H1 (cell line): ENCODE measurements at places on chromosomes 6 and 20. TPM values are rescaled to one million over a fixed set of nuclear protein-coding genes. Genes with fewer than 3 reads are reported as not detected.

The FOXF2 gene
- not detected in 2 replicates for total RNA-seq

The DNAH8 gene
- not detected in 2 replicates for total RNA-seq

The KCNB1 gene
- 0.58 and 0.59 TPM in 2 replicates for total RNA-seq

The MAP7 gene
- 66.9 and 67.0 TPM in 2 replicates for total RNA-seq

The MTG2 gene
- 22.8 and 24.1 TPM in 2 replicates for total RNA-seq

GRCh38 chr6:14946753-14947152 is 299.1 kb upstream of the JARID2 start:
- no peak for DNase-seq
- H3K27ac ChIP-seq: no peak overlapping the region
- no peak overlapping the region for H3K4me3 ChIP-seq
- no peaks in the 10 kb centered on the region for H3K27me3 ChIP-seq
- no peaks in the 10 kb centered on the region for H3K36me3 ChIP-seq

- no peaks in the 10 kb centered on the region for H3K27me3 ChIP-seq
- no peaks in the 10 kb centered on the region for H3K36me3 ChIP-seq
- no peak overlapping the region for H3K27ac ChIP-seq
- H3K4me1 ChIP-seq: no peaks in the 10 kb centered on the region
- H3K4me3 ChIP-seq: no peak overlapping the region
Observed at GRCh38 chr6:170268216-170269129, 22.4 kb downstream of the DLL1 start.

- H3K27ac ChIP-seq: no peak overlapping the region
- H3K36me3 ChIP-seq: no peaks in the 10 kb centered on the region
- peaks cover 19% of the 10 kb centered on the region for H3K4me1 ChIP-seq
- H3K4me3 ChIP-seq: no peak overlapping the region
Observed at GRCh38 chr20:1811621-1812498, 83.3 kb upstream of the SIRPA start.

- no peak for DNase-seq
- H3K4me1 ChIP-seq: no peaks in the 10 kb centered on the region
- H3K4me3 ChIP-seq: no peak overlapping the region
- H3K27ac ChIP-seq: no peak overlapping the region
- no peaks in the 10 kb centered on the region; the same call in 1 of the 2 replicates for H3K36me3 ChIP-seq
Observed at GRCh38 chr6:66623050-66623449, 916.0 kb upstream of the EYS start.

GRCh38 chr6:158222066-158222465 is 53.9 kb downstream of the GTF2H5 start:
- no peak overlapping the region for H3K27ac ChIP-seq
- no peaks in the 10 kb centered on the region for H3K27me3 ChIP-seq
- H3K4me3 ChIP-seq: no peak overlapping the region
- H3K4me1 ChIP-seq: no peaks in the 10 kb centered on the region
- no peaks in the 10 kb centered on the region for H3K36me3 ChIP-seq

DNA sequence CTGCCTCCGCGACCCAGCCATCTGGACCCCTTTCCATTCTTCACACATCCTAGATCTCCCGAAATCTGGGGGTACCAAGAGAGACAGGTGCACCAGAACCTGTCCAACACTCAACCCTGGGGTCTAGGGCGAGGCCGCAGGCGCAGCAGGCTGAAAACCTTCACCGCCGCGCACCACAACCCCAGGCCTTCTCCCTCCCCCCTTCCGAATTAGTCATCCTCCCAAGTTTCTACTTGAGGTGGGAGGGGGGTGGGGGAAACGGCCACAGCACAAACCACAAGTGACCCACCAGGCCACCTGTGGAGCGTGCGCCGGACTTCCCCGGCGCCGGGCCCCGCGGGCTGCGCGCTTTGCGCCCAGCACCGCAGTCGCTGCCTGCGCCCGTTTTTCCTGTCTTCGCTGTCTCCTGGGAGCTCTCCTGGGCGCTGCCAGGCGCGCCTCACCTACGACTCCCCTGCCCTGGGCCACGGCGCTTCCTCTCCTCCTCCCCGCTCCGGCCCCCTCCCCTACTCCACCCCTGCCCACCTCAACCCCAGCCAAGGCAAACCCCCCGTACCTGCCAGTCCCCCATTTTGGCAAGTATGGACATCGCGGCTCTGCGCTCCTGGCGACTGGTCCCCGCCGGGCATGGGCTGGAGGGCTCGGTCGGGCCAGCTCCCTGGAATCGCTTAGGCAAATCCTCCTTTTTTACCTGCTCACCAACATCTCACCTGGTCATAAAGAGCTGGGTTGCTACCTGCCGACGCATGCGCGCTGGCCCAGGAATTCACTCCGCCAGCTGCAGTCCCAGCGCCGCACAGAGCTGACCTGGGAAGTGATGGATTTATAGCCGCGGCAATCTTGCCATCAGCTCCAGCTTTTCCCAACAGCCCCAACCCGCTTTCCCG is 4.2 kb upstream of the TFAP2A start:
- H3K4me3 ChIP-seq: peak overlapping the region; percentile 42
- H3K4me1 ChIP-seq: peaks cover 54% of the 10 kb centered on the region
- no peak overlapping the region for H3K27ac ChIP-seq
- peaks cover 100% of the 10 kb centered on the region for H3K27me3 ChIP-seq

DNA sequence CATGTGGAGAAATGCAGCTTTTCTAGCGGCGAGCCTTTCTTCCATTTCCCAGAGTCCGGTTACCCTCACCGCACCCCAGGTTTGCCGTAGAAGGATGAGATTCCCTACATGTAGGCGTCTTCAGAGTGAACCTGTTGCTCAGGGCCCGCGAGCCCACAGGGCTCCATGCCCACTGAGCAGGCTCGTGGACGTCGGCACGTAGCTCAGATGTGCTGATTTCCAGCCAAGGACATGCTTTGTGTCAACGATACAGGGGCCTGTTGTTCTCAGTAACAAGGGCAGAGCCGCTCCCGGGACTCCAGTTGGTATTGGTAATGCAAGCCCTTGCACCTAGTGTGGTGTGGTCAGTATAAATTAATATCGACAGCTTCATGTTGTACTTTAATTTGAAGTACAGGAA is 159.6 kb downstream of the MTHFD1L start:
- no peak overlapping the region for H3K27ac ChIP-seq
- H3K27me3 ChIP-seq: no peaks in the 10 kb centered on the region
- H3K36me3 ChIP-seq: peaks cover 6% of the 10 kb centered on the region; the same call in 1 of the 2 replicates
- no peak overlapping the region for H3K4me3 ChIP-seq
- no peak for DNase-seq
- H3K4me1 ChIP-seq: no peaks in the 10 kb centered on the region

GRCh38 chr20:18728165-18728869 is 85.3 kb upstream of the SCP2D1 start:
- H3K27ac ChIP-seq: no peak overlapping the region
- H3K27me3 ChIP-seq: no peaks in the 10 kb centered on the region
- H3K4me3 ChIP-seq: no peak overlapping the region
- no peaks in the 10 kb centered on the region for H3K36me3 ChIP-seq
- DNase-seq: no peak

DNA sequence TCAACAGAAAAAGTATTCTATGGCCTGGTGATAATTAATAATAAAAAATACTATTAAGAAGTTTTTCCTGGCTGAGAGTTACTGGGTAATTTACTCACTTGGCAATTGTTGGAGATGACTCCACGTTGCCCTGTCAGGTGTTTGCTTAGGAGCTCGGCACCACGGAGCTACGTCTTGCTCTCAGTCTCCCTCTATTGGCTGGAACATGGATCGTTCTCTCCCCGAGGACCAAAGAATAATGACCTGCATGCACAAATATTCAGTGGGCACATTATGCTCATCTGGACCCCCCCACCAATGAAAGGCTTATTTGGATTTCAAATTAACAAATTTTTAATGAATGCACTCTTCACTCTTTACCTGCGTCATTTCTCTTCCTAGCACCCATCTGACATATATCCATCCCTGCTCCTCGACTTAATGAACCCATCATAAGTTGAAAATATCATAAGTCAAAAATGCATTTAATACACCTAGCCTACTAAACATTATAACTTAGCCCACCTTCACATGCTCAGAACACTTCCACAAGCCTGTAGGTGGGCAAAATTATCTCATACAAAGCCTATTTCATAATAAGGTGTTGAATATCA is 71.0 kb upstream of the CD83 start:
- no peak overlapping the region for H3K4me3 ChIP-seq
- H3K4me1 ChIP-seq: no peaks in the 10 kb centered on the region
- no peak overlapping the region for H3K27ac ChIP-seq
- H3K36me3 ChIP-seq: no peaks in the 10 kb centered on the region
- peak; percentile 23 for DNase-seq
- no peaks in the 10 kb centered on the region for H3K27me3 ChIP-seq

DNA sequence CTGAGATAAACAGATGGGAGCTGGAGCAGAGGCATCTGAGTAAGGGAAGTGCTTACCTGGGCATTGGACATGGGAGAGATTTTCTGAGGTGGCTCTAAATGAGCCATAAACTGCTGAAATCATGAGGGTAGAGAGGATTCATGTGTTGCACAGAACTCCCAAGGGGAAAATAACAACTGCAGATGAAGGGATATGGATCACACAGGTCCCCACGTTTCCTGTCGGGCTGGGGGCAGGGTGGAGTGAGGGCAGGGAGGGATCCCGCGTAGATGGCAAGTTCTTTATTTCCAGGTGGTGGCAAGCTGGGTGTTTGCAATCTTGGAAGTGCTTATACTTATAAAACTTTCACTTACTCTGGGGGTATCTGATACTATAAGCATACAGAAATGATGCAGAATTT is 422.6 kb upstream of the FLRT3 start:
- no peaks in the 10 kb centered on the region for H3K27me3 ChIP-seq
- no peak overlapping the region for H3K4me3 ChIP-seq
- H3K27ac ChIP-seq: no peak overlapping the region
- no peaks in the 10 kb centered on the region for H3K36me3 ChIP-seq
- no peaks in the 10 kb centered on the region for H3K4me1 ChIP-seq
- no peak for DNase-seq
